ENCODE measurements at places on chromosomes 1 and 21.

DNA sequence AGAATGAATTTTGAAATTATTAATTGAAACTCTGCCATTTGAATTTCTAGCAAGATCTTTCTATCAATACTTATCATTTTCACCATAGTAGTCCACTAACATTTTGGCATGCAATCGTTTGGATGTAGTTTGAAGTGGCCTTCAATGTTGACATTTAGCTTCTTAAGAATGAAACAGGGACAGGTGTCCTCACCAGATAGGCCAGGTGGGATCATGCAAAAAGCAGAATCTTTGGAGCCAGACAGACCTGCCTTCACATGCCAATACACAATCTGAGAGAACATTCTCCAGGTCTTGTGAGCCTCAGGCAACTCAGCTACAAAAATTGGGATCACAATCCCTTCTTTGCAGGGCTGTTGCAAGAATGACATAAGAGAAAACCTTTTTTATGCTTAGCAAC, 18.3 kb upstream of the HSPA13 start:
- no peak for DNase-seq

DNA sequence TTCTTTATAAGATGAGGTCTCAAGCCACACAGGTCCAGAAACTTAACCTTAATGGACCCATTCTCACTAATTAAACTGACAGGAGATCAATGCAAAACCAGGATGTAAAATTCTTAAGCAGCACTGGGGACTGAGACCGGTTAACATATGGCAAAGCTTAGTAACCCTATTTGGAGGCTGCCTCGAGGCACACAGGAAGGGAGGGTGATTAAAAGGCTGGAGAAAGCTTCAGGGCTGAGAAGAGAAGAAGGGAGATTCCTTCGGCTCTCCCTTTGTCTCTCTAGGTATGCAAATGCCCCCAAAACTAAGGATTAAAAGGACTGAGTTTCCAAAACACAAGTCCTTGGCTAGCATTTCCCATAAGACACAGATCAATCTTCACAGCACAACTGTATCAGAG, 120.8 kb upstream of the DSCAM start:
- no peak for DNase-seq

DNA sequence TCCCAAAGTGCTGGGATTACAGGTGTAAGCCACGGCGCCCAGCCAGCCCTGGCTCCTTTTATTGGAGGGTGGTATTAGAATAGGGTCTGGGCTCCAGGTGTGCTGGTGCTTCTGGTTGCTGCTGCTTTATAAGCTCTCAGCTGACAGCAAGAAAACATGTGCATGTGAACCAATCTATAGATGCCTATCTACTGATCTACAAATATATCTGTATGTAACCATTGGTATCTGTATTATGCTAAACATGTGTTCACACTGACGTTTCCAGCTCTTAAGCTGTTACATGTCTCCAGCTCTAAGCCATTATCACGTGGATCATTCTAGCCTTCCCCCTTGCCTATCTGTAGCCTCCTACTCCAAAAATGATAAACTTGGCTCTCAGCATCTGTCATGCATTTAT, 82.4 kb downstream of the ST6GALNAC3 start:
- DNase-seq: no peak

GRCh38 chr1:166999075-166999474, 10.0 kb downstream of the MAEL start:
- no peak for DNase-seq

GRCh38 chr1:234564035-234565029, 45.6 kb downstream of the IRF2BP2 start:
- peak; percentile 95 for DNase-seq

All from vagina (tissue), 2 donors.